ENCODE measurements at places on chromosomes 5 and 9. TPM values are rescaled to one million over a fixed set of nuclear protein-coding genes. Genes with fewer than 3 reads are reported as not detected.

F12 gene
- total RNA-seq, result 0.42 TPM

TPPP gene
- total RNA-seq, result 11.1 TPM

PLPPR1 gene
- 0.24 TPM for total RNA-seq

IFNW1 gene
- not detected for total RNA-seq

GABBR2 gene
- total RNA-seq, result 2.4 TPM

PHF24 gene
- 2.1 TPM for total RNA-seq

ELOVL7 gene
- total RNA-seq, result 16.4 TPM

ENC1 gene
- total RNA-seq, result 7.8 TPM

IRX2 gene
- total RNA-seq, result 7.3 TPM

GFI1B gene
- total RNA-seq, result not detected

ZNF367 gene
- total RNA-seq, result 1.7 TPM

SLC25A2 gene
- total RNA-seq, result 4.5 TPM

C5orf52 gene
- not detected for total RNA-seq

APBA1 gene
- 3.0 TPM for total RNA-seq

SLC27A6 gene
- not detected for total RNA-seq

PROB1 gene
- 1.6 TPM for total RNA-seq

DMRT2 gene
- not detected for total RNA-seq

SH3PXD2B gene
- total RNA-seq, result 27.1 TPM

SPATA31A3 gene
- total RNA-seq, result not detected

CCL21 gene
- total RNA-seq, result 1,821 TPM

NDUFS6 gene
- 69.6 TPM for total RNA-seq

ENTPD8 gene
- 0.29 TPM for total RNA-seq

CBY3 gene
- total RNA-seq, result not detected

ISL1 gene
- total RNA-seq, result 0.63 TPM

IL5 gene
- not detected for total RNA-seq

HAVCR2 gene
- total RNA-seq, result 7.3 TPM

LCN12 gene
- 68.3 TPM for total RNA-seq

TICAM2 gene
- 2.0 TPM for total RNA-seq
